ENCODE measurements at places on chromosomes 13 and 19. TPM values are rescaled to one million over a fixed set of nuclear protein-coding genes. Genes with fewer than 3 reads are reported as not detected.

DNA sequence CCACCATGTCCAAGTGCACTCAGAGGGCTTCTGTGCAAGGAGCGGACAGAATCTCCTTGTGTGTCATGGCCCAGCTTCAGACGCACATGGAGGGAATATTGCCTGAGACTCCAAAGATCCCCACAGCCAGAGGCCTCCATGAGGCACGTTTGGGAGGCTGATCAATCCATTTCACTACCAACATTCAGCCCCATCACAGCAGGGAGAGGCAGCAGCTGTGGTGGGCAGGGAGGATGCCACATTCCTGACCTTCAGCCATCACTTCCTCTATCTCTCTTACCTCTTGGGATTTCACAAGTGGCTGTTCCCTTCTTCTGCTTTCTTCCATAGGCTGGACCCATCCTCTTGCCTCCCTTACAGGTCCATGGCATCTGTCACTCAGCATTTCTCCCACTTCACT is 82.4 kb upstream of the MBNL2 start:
- H3K27ac ChIP-seq, result no peak overlapping the region
- H3K27me3 ChIP-seq, result no peaks in the 10 kb centered on the region
- H3K36me3 ChIP-seq, result no peaks in the 10 kb centered on the region

DNA sequence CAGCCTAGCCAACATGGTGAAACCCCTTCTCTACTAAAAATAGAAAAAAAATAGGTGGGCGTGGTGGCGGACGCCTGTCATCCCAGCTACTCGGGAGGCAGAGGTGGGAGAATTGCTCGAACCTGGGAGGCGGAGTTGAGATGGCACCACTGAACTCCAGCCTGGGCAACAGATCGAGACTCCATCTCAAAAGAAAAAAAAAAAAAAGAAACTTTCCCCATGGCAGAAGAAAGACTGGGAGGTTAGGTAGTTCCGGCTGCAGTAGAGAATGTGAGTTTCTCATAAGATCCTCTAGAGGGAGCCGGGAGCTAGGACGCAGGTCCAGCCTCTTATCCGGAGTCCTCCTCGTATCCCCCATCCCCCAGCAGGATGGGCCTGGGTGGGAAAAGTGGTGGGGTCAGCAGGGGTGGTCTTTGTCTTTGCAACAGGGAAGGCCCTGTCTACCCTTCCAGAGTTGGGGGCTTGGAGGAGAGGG is 13.2 kb upstream of the CREB3L3 start:
- no peaks in the 10 kb centered on the region for H3K36me3 ChIP-seq
- H3K27ac ChIP-seq, result no peak overlapping the region
- no peaks in the 10 kb centered on the region for H3K27me3 ChIP-seq
- H3K4me1 ChIP-seq, result peaks cover 11% of the 10 kb centered on the region
- DNase-seq, result peak; percentile 77

DNA sequence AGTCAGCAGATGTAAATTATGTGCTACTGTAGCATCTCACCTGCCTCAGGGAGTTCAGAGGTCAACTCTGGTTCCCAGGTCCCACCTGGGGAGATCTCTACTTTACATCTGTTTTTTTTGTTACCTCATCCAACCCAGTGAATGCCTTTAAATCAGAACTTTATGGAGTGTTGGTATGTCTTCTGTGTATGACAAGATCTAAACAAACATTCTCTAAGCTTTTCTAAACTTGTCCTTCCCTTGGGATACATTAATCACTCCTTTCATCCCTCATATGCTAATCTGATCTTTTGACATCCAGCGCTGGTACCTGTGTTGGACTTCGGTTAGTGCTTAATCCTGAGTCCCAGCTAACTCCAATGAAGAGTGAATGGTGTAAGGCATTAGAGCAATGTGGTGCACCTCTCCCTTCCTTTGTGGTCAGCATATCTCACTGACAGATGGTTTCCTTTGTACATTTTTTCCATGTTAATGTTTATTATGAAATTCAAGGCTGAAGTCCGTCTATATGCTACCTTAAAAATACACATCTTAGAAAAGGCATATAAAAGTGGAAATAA is 213.4 kb downstream of the ABCC4 start:
- H3K27ac ChIP-seq, result no peak overlapping the region
- no peak overlapping the region for H3K4me3 ChIP-seq
- H3K27me3 ChIP-seq, result no peaks in the 10 kb centered on the region
- no peaks in the 10 kb centered on the region for H3K36me3 ChIP-seq

DNA sequence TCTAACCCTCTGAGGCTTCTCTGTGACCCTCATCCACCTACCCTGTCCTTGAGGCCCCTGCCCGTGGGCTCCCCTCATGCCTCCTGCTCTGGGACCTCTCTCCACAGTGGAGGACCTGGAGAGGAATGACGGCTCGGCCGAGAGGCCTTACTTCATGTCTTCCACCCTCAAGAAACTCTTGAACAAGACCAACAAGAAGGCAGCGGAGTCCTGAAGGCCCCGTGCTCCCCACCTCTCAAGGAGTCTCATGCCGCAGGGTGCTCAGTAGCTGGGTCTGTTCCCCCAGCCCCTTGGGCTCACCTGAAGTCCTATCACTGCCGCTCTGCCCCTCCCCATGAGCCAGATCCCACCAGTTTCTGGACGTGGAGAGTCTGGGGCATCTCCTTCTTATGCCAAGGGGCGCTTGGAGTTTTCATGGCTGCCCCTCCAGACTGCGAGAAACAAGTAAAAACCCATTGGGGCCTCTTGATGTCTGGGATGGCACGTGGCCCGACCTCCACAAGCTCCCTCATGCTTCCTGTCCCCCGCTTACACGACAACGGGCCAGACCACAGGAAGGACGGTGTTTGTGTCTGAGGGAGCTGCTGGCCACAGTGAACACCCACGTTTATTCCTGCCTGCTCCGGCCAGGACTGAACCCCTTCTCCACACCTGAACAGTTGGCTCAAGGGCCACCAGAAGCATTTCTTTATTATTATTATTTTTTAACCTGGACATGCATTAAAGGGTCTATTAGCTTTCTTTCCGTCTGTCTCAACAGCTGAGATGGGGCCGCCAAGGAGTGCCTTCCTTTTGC is 10.8 kb upstream of the ILF3 start:
- H3K27ac ChIP-seq, result no peak overlapping the region
- H3K36me3 ChIP-seq, result peaks cover 62% of the 10 kb centered on the region
- no peaks in the 10 kb centered on the region for H3K27me3 ChIP-seq

DNA sequence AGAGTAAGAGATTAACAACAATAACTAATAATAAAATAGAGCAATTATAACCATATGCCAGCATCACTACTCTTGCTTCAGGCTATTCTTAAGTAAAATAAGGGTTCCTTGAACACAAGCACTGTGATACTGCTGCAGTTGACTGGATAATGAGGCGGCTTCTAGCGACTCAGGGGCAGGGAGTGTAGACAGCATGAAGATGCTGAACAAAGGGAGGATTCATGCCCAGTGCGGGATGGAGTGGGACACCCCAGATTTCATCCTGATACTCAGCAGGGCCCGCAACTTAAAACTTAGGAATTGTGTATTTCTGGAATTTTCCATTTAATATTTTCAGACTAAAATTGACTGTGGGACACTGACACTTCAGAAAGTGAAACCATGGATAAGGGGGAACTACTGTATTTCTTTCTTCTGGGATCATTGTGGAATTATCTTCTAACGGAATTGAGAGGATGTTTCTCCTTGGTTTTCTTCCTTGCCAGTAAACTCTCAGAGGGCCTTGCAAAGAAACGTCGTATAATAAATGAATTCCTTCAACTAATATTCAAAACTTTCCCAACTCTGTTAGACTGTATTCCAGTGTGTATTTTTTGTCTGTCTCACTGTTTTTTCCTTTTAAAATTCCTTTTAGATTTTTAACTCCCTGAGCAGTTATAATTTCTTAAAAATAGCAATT is 127.5 kb downstream of the B3GLCT start:
- no peaks in the 10 kb centered on the region for H3K4me1 ChIP-seq
- H3K36me3 ChIP-seq, result peaks cover 4% of the 10 kb centered on the region
- H3K27ac ChIP-seq, result no peak overlapping the region
- no peak overlapping the region for H3K4me3 ChIP-seq
- no peaks in the 10 kb centered on the region for H3K27me3 ChIP-seq
- no peak for DNase-seq

GRCh38 chr19:41144403-41144802 is 30.2 kb downstream of the CYP2F1 start:
- H3K4me3 ChIP-seq, result no peak overlapping the region
- H3K27ac ChIP-seq, result no peak overlapping the region
- no peaks in the 10 kb centered on the region for H3K4me1 ChIP-seq
- H3K27me3 ChIP-seq, result no peaks in the 10 kb centered on the region

DNA sequence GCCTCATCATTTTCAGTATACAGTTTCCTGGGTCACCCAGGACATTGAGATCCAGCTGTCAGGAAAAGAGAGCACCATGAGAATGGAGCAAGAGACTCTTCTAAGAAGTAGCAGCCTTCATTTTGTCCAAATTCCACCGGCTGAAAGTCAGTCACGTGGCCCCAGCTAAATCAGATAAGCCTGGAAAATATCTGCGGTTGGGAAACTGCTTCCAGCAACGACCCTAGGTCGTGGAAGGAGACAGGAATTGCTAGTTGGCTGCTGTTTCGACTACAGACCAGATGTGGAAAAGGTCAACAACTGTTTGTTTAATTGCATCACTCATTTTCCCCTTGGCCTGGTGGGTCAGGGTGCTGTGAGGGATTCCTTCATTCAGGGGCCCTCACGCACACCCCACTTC is 107.0 kb downstream of the ZNF536 start:
- no peak overlapping the region for H3K27ac ChIP-seq
- no peaks in the 10 kb centered on the region for H3K36me3 ChIP-seq
- H3K27me3 ChIP-seq, result no peaks in the 10 kb centered on the region
- DNase-seq, result no peak

GRCh38 chr13:100984085-100984705 is 309.6 kb upstream of the TMTC4 start:
- H3K27ac ChIP-seq, result no peak overlapping the region
- no peaks in the 10 kb centered on the region for H3K27me3 ChIP-seq
- no peaks in the 10 kb centered on the region for H3K36me3 ChIP-seq
- H3K4me1 ChIP-seq, result no peaks in the 10 kb centered on the region
- H3K4me3 ChIP-seq, result no peak overlapping the region

The RAB8A gene
- total RNA-seq, result 89.8 TPM

Data from spleen (tissue), 13 donors.